Myocyte (in vitro differentiated cells): ENCODE measurements at places on chromosomes 7 and 10.

GRCh38 chr10:13690281-13690825, 103.6 kb downstream of the PRPF18 start:
- DNase-seq: no peak

DNA sequence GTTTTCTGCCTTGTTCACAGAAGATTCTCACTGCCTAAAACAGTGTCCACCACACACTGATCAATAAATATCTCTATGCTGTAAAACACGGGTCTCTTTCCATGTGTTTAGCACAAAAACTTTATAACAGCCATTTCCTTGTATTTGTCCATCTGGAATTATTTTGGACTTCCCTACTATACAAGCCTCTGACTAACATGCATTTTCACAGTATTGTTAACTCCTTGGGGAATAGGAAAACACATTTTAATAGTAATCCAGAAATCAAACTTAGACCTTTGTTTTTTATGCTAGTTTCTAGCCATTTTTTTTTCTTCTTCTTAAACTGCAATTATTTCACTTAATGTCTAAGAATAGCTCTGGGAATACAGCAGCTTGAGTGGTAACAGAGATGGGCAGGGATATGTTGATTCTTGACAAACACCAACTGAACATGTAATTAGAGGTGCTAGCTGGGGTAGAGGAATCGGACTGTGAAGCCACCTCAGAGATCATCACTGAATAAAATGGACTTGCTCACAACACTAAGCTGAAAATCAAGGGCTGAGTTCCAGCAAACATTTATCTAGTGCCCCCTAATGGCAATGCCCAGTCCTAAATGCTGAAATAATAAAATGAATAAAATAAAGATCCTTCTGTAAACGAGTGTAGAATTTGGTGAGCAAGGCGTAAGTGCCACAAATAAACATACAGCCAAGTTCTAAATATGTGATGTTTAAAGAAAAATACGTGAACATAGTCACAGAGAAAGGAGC, 593.1 kb downstream of the SORCS1 start:
- DNase-seq: no peak

- peak; percentile 77 for DNase-seq
Observed at GRCh38 chr10:30751678-30752331, 122.3 kb upstream of the LYZL2 start.

DNA sequence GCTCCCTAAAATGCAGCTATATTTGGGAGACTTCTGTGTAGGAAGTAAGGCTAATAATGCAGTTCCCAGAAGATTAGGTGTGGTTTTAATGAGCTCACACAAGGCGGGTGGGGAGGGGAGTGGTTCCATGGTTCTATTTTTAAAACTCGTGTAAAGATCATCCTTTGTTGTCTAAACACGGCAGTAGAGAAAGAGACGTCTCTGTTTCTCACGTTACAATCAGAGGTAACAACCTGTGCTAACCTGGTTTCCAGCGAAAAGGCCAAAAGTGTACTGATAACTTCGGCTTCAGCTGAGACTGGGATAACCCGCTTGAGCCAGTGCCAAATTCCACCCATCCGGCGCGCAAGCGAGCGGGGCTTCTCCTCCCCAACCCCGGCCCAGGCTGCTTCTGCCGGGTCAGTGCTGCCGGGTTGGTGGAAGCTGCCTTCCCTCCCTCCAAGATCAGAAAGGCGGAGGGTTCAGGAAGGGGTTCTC, 2.5 kb upstream of the MAP3K8 start:
- peak; percentile 73 for DNase-seq

DNA sequence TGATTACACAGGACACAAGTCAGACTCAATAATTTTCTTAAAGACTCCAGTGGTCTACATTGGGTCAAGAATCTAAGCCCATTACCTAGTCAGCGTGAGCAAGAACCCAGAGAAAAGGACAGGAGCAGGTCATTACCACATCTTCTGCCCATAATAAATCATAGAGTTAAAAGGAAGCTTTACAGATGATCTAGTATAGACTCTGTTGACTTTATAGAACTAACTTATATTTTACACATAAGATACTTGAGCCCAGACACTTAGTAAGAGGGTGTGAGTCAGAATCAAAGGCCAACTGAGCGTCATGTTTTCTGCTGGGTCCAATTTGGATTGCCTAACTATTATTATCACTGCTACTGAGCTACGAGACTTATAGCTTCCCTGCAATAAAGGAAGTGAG, 206.1 kb upstream of the NPSR1 start:
- DNase-seq: no peak

DNA sequence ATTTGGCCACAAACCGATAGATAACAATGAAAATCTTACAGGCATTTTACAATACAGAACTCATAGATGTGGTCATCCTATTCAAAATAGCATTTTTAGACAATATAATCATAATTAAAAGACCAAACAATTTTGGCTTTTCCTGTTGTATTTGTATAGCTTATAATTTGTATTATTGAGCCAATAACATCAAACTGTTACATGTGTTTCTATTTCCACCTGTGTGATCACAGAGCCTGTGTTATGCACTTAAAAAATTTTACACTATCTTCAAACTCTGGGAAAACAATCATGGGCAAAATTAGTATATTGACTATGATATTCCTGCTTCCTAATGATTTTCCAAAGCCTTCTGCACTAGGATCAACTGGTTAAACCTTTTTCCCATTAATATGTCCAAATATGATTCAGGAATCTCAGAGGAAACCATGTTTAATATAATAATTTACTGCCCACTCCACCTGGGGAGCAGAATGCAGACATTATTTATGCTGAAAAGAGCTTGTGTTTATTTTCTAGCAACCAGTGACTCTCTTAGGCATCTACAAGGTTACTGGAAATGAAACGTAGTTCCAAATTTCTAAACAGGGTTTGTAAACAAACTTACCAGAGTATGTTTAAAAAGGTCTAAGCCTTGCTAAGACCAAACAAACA, 1.7 kb downstream of the RHOBTB1 start:
- DNase-seq: no peak

DNA sequence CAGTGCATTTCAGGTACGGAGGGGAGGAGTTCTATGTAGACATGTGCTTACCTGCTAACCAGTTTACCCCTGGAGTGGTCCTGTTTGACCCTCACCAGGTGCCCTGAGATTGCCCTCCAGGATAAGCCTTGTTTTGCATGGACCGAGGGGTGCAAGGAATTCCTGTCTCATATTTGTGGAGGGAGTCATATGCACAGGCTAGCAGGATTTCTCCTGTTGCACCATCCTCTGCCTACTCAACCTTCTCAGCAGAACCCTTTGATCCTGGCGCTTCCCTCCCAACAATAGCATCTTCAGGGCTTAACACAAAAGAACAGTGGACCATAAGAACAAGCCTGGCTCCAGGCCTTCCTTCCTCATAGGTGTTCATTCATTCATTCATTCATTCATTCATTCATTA, 7.2 kb downstream of the TRPV6 start:
- DNase-seq: no peak

DNA sequence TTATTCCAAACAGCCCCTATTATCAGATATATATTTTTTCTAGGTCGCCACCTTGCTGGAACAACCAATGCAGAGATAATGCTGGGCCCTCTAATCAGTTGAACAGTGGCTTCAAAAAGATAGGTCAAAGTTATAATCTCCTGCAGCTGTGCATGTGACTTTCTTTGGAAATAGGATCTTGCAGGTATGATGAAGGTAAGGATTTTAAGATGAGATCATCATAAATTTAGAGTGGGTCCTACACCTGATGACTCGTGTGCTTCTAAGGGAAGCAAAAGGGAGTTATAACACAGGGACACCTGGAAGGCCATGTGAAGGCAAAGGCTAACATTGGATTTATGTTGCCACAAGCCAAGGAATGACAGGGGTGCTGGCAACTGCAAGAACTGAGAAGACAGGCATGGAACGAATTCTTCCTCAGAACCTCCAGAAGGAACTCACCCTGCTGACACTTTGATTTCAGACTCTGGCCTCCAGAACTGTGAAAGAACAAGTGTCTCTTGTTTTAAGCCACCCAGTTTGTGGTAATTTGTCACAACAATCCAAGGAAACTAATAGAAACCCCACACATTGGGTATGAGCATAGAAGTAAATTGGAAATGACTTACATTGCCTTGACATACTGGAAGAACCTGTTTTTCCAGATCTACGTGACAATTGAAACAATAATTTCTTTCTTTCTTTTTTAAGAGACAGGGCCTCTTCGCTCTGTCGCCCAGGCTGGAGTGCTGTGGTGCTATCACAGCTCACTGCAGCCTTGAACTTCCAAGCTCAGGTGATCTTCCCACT, 34.4 kb downstream of the CCDC71L start:
- no peak for DNase-seq

DNA sequence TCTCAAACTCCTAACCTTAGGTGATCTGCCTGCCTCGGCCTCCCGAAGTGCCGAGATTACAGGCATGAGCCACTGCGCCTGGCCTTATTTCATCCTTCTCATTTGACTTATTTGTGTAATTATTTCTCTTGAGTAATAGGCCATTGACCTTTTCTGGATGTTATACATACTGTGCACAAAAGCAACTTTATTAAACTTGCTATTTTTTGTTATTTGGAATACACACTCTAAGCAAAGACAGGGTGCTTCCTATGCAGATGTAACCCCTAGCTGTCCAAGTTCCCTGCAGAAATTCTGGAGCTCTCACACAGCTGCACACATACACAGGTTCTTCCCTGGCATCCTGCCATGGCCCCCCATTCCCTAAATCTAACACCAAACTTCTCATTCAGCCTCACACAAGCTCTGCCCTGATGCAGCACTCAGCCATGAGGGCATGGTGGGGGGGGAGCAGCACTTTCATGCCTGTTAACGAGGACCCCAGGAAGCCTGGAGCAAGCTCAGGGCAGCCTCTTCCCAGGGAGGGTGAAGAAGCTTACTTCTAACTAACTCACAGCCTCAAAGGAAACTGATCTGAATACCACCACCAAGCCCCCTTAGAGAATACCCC, 33.2 kb downstream of the SH3PXD2A start:
- DNase-seq: no peak

DNA sequence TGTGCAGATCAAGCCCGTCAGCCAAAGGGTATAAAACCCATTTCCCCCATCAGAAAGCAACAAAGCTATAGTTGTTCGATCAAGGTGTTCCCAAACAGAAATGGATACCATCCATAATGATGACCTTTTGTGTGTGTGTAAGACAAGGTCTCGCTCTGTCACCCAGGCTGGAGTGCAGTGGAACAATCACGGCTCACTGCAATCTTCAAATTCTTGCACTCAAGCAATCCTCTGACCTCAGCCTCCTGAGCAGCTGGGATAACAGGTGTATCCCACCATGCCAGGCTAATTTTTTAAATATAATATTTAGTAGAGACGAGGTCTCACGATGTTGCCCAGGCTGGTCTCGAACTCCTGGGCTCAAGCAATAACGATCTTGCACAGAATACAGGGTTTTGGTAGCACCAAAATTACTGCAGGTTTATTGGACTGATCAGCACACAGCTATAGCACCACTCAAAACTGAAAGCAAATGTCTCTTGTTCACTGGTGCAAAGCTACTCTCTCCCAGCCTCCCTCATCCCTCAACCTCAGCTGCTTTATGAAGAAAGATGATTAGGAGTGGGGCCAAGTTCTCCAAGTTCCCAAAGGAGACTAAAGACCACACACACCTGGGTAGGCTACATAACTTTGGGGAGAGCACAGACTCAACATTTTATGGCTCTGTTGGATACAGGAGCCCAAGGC, 80.5 kb downstream of the ABI1 start:
- peak; percentile 54 for DNase-seq

GRCh38 chr10:113569576-113569975, 16.7 kb downstream of the HABP2 start:
- DNase-seq: peak; percentile 57

DNA sequence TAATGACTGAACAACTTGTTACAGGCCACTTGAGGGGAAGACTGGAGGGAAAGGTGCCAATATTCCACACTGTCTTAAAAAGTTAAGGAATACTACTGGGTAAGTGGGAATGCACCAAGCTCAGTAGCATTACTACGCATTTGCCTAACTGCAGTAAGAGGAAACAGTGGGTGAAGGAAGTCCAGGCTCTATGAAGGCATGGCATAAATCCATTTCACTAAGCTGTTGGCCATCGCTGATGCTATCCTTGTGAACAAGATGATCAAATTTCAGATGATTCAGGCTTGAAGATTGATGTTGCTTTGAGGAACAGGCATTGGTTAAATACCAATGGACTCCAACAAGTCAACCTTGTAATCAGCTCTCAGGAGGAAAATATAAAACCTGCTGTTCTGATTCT, 44.2 kb upstream of the TES start:
- peak; percentile 54 for DNase-seq

DNA sequence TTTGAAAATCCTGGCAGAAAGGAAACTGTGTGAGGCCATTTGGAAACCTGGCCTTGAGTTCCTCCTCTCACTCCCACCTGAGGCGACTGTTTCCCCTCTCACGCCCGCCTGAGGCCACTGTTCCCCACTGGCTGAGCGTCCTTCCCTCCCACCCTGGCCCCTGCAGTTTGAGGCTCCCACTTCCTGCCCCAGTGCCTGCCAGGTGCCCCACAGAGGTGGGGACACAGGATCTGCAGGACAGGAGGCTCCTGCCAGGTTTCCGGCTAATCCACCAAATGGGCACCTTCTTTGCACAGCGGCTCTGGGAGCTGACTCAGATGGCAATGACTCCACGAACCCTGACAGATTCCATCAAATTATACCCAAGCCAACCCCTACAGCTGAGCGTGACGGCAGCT, 24.3 kb upstream of the LARP4B start:
- DNase-seq: no peak

DNA sequence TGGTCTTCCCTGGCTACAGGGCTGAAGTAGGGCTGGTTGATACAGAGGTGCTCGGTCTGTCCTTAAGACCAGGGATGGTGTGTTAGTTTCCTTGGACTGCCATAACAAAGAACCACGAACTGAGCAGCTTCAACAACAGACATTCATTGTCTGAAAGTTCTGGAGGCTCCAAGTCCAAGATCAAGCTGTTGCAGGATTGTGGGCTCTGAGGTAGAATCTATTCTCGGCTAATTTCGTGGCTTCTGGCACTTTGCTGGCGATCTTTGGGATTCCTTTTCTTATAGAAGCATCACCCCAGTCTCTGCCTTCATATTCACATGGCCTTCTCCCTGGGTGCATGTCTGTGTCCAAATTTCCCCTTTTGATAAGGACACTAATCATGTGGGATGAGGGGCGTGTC, 112.1 kb upstream of the ITGB1 start:
- DNase-seq: peak; percentile 70

DNA sequence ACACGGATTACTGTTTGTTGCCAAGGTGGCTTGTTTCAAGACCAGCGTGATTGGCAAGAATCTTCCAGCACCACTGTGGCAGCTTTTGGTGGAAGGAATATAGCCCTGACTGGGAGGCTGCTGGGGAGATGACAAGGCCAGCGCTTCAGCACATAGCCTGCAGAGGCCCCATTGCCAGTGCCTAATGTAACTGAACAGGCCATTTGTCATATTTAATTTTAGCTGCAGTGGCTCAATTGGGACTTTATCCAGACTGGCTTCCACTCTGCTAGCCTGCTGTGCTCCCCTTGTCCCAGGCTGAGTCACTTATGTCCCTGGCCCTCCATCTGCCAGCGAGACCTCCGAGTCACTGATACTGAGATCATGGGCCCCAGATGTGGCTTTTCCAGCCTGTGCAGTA, 483.1 kb downstream of the GALNT17 start:
- peak; percentile 97 for DNase-seq
